ENCODE measurements at places on chromosomes 7 and 10.

DNA sequence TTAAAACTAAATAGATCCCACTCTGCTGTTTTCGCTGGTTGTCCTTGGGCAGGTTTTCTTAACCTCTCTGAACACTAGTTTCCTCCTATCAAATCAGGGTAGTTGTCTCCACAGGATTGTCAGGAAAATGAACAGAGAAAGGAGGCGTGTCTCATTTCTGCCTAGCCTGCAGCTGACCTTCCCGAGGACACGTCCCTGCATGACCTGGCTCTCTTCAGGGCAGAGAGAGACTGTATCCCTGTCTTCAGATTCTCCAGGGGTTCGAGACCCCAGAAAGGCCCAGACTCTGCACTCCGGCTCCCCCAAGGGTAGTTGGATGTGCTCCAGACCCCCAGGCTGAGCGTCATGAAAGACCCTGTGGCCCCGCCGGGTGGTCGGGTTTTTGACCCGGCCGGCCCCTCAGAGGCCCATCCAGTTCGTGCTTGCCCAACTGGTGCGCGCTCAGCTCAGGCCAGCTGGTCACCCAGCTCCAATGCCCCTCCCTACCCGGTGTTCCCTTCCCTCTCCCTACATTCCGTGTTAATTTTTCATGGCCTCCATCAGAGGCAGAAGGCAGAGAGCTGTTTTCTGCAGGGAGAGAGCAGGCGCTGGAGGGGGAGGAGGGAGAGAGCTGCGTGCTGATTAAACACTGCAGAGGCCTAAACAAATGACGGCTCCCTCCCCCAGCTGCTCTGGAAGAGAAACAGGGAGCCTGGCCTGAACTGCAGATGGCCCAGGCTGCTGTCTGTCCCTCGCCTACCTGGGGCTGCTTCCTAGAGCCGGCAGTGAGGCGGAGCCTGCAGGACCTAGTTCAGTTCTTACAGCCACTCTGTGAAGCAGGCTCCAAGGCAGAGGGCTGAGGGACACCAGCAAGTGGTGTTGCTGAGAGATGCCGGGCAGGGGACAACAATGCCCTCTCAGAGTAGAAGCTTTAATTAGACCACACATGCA is 86.2 kb upstream of the PPIF start:
- no peak for DNase-seq

DNA sequence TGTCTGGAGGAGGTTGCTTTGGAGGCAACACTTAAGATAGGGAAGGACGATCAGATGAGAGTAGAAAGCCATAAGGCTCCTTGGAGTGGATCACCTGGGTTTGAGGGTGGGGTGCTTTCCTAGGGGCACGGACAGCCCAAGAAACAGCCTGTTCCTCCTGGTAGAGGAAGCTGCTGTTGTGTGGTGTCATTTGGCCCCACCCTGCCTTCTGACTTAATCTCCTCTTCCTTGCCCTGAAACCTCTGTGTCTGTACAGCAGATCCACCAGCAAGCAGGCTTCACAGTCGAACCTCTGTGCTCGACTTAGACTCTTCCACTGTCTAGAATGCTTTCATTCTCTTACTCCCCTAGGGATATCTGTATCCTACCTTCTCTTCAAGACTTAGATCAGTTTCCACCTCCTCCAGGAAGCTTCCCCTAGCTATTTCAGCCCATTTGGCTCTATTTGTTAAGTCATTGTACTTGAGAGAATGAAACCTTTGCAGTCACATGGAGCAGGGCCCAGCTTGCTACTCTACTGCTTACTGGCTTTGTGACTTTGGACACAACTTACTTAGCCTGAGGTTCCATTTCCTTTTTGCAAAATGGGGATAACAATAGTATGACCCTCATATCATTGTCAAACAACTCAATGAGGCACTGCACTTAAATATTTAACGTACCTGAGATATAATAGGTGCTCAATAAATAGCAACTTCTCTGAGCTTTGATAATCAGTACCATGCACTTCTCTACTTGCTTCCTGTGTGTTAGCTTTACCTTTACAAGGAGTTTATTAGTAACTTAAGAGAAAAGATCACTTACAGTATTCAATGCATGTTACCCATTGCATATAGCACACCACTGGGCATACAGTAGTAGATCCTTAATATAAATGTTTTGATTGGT is 5.0 kb downstream of the MXI1 start:
- no peak for DNase-seq

DNA sequence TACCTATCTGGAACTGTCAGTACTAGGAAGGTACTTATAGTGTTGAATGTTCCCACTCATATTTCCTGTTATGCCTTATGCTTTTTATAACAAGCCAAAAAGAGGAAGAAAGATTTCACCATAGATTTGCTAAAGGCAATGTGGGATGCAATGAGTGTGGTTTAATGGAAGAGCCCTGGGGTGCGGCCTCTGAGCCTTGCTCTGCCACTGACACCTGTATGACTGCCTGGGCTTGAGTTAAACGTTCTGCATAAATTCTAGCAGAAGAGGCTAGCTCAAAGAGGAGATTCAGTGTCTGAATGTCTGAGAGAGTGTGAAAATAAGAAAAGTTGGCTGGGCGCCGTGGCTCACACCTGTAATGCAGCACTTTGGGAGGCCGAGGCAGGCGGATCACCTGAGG is 143.8 kb downstream of the TPST1 start:
- DNase-seq: no peak

GRCh38 chr7:42236976-42237810 is at the start of gene GLI3:
GLI3 (minus strand) TSS chr7:42237209; CDS start chr7:42223253, 13,956 bp downstream.
- peak; percentile 86 for DNase-seq

GRCh38 chr7:101553771-101554445 is 75.2 kb downstream of the MYL10 start:
- no peak for DNase-seq

DNA sequence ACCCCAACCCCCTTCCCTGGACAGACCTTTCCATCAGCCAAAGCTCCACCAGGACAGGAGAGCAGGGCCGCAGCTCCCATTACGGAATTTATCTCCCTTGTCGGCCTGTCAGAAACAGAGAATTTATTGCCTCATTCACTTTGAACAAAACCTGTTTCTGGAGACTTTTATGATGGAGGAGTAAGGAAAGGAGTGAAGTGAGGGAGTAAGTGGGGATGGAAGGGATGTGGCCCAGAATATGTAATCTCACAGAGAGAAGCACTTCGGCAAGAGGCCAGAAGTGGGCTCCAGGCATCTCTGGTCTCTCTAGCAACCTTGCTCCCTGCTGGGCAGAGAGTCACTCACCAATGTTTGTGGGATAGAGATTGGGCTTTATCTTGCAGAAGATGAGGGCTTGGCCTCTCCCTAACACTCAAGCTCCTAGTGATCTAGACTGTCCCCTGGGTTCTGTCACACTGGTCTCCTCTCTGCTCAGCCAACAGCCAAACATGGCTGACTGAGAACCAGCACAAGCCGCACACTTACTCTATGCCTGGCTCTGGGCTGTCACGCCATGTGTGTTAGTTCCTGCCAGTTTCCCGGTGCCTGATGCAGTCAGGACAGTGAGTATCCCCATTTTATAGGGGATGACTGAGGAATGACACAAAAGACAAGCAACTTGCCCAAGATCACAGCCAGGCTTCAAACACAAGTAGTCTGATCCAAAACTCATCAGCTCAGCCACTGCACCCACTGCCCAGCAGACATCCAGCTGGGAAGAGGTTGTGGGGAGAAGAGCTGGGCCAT is 149.4 kb upstream of the ZMIZ1 start:
- DNase-seq: no peak

GRCh38 chr10:24241536-24242040 is 32.6 kb downstream of the KIAA1217 start:
- no peak for DNase-seq

GRCh38 chr7:8396294-8396693 is 37.1 kb upstream of the NXPH1 start:
- DNase-seq: no peak

DNA sequence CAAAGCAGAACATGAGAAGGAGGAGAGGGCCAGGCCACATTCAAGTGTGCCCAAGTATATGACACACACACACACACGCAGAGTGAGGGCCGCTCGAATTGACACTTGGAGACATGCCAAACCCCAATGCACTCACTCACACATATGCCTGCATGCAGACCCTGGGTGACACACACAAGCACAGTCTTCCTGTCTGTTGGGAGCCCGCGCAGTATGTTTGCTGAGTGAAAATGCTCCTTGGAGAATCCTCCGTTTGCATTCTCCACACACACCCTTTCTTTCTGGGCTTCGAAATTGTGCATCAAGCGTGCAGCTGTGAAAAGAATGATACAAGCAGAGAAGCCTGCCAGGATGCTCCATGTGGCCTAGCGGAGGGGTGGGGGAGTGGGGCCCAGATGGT is 120.9 kb downstream of the PLXNA4 start:
- DNase-seq: no peak

DNA sequence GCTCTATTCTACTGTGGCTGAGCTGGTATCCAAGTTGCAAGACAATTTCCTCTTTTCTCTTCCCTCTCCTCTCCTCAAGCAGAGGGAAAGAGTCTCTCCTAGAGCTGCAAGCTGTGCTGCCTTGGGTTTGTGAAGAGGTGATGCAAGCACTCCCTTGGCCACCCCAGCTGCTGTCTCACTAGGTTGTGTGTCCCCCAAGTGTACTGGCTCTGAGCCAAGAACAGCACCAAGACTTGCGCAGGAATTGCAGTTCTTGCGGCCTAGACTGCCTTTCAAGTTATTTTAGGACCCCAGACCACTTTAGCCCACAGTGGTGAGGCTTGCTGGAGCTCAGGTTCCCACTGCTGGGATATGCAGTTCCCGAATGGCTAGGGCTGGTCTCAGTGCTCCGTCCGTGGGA is 411.6 kb downstream of the DPP6 start:
- DNase-seq: no peak

GRCh38 chr10:113626809-113627355 is 37.0 kb downstream of the NRAP start:
- DNase-seq: no peak

- no peak for DNase-seq
Measured at GRCh38 chr7:129443612-129444011, 9.4 kb downstream of the STRIP2 start.

GRCh38 chr7:44380831-44381493 is 55.6 kb upstream of the CAMK2B start:
- DNase-seq: no peak

- peak; percentile 48 for DNase-seq
Measured at GRCh38 chr10:59907918-59908807, 1.8 kb upstream of the CCDC6 start.

GRCh38 chr10:78342827-78343653 is 309.4 kb downstream of the RPS24 start:
- no peak for DNase-seq

DNA sequence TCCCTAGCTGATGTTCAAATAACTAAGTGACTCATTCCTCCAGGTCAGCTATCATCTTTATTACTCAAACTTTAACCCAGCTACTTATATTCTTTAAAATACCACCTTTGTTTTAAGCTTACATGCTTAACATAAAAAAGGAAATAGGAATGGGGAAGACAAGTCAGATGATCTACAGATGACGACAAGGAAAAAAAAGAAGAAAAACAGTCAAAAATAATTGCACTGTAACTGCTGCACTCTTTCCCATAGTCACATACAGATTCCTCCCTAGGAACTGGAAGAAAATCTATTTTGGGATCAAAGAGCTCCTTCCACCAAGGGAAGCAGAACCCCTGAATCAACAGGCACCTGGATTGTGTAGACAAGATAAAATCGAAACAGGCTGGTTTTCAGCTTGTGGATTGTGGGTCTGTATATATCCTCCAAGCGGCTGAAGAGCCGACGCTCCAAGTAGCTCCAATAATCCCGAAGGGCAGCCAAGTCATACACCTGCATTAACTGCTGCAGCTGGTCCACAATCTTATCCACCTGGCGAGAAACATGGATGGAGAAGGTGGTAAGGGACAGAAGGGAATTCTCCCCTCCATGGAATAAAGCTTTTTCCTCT is 2.0 kb downstream of the WDR91 start:
- DNase-seq: no peak

GRCh38 chr10:114685456-114685855 is 27.4 kb upstream of the ABLIM1 start:
- DNase-seq: no peak

DNA sequence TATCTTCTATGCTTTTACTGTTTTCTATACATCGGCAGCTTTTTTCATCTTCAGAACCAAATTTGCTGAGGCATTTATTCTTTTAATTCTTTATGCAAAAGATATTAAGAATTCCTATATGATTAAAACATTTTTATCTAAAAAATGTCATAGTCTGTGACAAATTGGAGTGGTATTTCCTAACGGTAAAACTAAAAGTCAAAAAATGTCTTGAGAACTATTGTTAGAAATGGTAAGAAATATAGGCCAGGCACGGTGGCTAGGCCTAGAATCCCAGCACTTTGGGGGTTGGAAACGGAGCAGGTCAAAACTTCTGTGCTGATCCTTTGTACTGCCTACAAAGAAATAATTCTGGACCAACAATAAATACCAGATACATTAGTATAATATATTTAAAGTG is 57.7 kb upstream of the PRR15 start:
- DNase-seq: no peak

DNA sequence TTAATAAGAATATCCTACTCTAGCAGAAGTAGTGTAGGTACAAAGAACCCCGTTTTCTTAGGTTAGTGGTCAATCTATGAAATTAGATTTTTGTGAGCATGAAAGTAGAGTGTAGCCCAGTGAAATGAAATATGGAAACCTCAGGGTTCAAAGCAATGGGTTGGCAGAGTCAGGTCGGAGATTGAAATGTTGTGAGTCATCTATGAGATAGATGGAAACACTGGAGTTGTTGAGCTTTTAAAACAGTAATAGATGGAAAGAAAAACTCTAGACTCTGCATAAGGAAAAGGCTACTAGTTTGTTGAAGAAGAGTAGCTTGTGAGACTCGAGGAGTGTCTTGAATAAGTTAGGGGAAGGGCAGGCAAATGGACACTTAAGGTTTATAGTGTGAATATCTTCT is 251.9 kb downstream of the EXOC4 start:
- DNase-seq: no peak

GRCh38 chr7:3710122-3710521 is 409.1 kb downstream of the SDK1 start:
- DNase-seq: no peak

DNA sequence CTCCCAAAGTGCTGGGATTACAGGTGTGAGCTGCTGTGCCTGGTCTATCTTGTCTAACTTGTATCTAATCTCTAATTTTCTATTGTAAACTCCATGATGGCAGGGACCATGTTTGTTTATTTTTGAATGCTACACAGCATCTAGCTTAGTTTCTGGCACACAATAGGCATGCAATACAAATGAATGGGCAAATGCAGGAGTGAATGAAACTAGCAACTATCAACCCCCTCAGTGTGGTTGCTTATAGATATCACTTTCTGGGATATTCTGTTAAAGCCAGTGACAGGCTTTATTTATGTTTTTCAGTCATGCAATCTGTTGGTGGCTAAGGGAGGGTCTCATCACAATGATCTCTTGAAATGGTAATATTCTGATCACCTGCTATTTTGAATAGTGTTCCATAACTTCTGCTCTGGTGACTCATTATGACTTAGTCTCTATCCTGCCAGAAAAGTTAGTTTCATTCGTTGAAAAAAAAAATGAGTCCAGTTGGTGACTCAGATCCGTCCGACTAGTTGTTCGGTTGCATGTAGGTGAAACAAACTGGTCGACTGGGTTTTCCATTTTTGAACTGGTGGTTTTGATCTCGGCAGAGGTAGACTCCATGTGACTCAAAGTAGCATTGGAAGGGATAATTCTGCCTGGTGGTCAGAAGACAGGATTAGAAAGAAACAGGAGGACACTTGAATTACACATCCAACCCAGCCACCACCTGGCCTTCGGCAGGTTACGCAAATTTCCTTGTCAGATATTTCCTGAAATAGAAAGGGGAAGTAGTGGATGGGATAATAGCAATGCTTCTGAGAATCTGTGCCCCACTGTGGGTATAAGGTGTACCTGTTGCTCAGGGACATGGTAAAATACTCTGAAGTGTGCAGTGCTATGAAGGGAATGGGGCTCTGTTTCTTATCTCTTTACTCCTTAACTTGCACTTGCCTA is 76.8 kb downstream of the GATA3 start:
- no peak for DNase-seq

- DNase-seq: no peak
Measured at GRCh38 chr7:81478664-81479063, 291.2 kb downstream of the HGF start.
